Substantia nigra (tissue), 51 donors: ENCODE measurements at places on chromosomes 1 and 21.

- no peak for DNase-seq
Measured at GRCh38 chr21:9838738-9839642, 682.4 kb upstream of the TPTE start.

DNA sequence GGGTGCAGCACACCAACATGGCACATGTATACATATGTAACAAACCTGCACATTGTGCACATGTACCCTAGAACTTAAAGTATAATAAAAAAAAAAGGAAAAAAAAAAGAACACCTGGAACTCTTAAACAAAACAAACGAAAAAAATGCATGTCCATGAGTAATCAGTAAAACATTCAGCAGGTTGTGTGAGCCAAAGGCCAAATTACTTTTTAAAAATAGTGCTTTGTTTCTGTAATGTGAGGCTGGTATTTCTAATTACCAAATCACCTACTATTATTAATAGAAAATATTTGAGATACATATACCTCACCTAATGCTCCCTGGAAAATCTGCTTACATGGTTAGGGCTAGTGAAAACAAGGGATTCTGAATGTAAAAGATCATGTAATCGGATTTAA lies 294.4 kb upstream of the NR5A2 start:
- DNase-seq = no peak

DNA sequence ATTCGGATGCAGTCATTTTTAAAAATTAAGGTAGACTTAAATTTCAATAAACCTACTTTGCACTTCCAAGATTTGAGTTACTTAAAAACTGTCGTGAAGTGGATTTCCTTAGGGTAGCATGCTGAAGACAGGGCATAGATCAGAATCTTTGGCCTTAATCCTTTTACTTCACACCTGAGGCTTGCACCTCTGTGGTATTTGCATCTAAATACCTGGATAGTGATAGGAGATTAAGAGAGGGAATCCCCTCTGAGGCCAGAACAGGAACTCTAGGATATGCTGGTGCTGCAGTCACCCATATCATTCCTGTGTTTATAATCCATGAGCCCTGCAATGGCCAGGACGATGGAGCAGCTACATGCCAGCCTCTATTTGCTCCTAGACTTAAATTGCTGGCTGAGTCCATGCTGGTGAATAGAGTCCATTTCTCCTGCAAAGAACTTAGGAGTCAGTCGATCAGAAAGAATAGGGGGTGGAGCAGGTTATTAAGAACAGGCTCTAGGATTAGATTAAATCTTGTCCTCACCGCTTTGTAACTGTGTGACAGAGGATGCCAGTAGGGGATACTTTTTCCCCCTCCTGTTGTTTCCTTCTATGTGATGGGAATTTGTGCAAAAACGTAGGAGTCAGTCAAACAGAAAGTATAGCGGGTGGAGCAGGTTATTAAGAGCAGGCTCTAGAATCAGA lies 333.6 kb downstream of the DUSP10 start:
- DNase-seq = no peak

DNA sequence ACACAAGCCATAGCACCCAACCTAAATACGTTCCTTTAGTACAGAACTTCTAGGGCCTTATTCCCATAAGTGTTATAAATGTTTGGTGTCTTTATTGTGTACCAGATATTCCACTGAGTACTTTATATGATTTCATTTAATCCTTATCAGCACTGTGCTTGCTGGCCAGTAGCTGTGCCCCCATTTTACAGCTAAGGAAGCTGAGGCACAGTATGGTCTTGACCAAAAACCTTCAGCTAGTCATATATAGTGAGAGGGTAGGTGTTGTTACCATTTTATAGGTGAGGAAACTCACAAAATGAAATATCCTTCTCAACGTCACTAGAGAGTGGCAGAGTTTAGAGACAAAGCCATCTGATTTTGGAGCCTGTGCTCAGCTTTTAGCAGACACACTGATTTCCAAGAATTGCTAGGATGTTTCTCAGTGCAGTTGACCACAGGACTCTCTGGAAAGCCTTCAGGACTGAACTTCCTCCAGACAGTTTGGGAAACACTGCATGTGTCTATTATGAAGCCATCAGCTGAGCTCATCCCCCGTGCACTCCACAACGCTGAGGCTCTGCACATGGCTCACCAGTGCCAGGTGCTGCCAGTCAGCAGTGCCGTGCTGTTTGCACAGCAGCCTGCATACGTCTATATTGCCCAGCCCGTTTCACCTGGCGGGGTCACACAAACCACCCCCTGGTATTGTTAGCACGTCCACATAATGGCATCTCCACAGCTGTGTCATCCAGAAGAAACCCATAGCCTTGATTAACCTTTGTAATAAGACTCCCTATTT lies 15.4 kb downstream of the NPPA start:
- DNase-seq = no peak

GRCh38 chr1:12208764-12209494 lies 20.9 kb upstream of the VPS13D start:
- DNase-seq = peak; percentile 36

DNA sequence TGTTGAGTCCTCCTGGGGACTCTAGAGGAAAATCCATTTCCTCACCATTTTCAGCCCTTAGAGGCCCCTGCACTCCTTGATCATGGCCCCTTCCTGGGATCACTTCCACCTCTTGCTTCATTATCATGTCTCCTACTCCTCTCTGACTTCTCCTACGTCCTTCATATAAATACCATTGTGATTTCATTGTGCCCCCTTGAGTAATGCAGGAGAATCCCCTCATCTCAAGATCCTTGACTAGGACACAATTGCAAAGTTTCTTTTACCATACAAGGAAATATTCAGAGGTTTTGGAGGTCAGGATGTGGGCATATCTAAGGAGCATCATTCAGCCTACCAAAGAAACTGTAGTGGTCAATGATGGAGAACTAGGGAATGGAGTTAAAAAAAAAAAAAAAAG lies 8.8 kb upstream of the GBP6 start:
- no peak for DNase-seq

DNA sequence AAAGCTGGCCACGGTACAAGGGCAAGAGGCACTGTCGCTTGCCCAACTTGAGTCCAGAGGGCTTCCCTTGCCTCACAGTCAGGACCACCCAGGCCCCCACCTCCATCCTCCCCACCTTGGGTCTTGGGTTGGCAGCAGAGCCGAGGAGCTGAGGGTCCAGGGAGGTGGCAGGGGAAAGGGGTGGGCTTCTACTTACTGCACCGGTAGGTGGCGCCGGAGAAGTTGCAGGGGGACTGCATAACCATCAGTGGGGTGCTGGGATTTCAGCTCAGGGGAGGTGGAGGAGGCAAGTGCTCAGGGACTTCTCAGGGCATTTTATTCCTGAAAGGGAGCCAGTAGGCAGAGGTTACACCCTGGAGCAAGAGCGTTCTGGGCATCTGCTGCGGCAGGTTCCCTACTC lies 44.0 kb downstream of the TRIM62 start:
- peak; percentile 39 for DNase-seq

DNA sequence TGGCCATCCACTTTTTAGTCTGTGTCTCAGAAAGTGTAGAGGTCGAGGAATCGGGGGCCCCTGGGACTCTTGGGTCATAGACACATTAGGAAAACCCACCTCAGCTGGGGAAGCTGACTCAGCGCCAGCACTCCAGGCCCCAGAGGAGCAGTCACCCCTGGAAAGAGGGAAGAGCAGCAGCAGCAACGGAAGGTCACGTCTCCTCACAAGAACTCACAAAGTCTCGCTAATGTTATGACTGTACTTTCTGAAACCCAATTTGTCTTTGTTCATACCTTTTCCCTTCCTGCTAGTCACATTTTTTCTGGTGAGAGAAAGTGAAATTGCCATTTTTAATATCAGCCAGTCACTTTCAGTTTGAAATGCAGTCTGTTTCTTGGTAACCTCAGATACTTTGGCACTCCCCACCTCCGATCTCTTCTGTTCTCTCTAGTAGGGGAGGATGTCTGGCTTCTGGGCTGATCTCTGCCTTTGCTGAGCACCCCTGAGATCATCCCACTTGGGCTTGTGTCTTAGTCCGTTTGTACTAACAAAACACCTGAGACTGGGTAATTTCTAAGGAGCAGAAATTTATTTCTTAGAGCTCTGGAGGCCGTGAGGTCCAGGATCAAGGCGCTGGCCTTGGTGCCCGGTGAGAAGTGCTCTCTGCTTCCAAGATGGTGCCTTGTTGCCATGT lies 6.0 kb upstream of the NLRP3 start:
- DNase-seq = no peak

GRCh38 chr1:77413541-77414335 lies 131.9 kb downstream of the AK5 start:
- no peak for DNase-seq

DNA sequence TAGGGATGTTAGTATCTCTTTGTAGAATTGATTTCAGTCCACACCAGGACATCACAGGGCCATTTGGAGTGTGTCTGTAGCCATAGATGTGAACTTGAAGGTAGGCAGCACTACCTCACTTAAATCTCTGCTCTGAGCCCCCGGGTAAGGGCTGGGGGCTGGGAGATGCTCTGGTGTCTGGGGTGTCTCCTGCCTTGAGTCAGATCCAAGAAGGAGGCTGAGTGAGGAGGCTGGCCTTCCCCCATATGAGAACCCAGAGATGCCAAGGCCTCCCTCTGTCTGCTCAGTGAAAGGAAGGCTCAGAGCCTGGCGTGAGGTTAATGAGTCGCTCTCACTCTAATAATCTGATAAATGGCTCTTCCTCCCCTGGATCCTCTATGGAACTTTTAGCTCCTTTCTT lies 161.6 kb downstream of the ACTL8 start:
- DNase-seq = no peak

DNA sequence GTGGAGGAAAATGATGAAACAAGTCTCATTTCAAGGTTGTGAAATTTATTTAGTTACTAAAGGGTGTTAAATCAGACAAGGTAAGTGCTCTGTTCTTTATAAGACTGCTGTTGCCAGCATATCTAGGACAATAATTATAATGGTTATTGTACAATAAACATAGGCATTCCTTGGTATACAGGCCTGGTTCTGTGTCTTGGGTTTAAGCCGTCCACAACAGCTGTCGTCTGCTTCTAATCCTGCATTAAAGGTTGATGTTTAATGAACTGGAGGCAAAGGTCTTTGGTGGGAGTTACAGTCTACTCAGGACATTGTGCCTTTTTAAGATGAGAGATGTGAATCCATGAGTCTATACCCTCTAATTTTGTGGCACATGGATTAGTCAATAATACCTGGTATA lies 23.4 kb upstream of the FMO4 start:
- DNase-seq = no peak

GRCh38 chr1:208148380-208148779 lies 95.8 kb downstream of the PLXNA2 start:
- DNase-seq = no peak

GRCh38 chr1:225412803-225413351 lies 15.0 kb downstream of the LBR start:
- DNase-seq = no peak

GRCh38 chr1:209162651-209163050 lies 420.9 kb upstream of the CAMK1G start:
- DNase-seq = no peak

GRCh38 chr1:209511169-209511568 lies 72.3 kb upstream of the CAMK1G start:
- no peak for DNase-seq

DNA sequence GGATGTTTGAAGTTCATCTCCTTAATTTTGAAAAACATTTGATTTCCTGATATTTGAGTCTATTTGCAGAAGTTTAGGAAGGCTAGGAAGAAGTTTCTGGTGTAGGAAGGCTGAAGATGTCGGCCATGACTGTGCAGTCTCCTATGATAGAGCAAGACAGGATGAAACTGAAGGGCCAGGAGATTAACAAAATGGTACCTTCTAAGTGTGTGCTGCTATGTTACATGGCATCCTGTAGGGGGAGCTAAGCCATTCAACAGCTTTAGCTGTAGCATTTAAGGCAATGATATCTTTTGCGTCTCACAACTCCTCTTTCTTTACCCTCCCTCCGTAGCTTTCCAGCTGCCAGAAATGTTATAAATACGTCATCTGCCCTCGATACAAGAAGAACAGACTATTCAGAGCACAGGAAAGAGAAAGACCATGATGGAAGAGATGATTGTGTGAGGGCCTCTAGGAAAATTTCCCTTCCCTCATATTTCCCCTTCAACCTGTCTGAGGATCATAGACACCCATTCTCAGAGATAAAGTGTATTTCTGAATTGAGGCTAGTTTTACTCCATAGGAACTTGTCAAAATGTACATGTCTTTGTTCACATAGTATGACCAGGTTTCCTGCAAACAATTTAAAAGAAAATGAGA lies 61.1 kb downstream of the XCL1 start:
- no peak for DNase-seq

- DNase-seq = peak; percentile 29
Measured at GRCh38 chr21:36768496-36768895, 69.6 kb downstream of the SIM2 start.

DNA sequence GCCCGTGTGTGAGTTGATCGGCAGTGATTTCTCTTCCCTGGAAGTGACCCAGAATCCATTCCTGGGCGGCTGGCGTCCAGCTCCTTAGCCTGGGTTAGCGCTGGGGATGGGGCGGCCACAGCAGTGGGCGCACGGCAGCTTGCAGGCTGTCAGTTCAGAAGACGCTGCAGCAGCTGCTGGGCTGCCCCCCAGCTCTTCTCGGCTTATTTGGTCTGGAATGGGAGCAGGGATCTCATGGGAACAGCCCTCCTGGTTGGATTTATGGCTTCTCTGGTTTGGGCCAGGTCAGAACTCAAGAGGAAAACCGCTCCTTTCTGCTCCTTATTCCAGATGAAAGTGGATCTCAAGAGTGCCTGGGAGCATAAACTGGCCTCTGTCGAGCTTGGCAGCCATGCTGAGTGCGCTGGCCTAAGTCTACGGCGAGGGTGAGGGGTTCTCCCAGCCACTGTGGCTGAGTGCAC lies 148.2 kb downstream of the PRDM16 start:
- DNase-seq = no peak

DNA sequence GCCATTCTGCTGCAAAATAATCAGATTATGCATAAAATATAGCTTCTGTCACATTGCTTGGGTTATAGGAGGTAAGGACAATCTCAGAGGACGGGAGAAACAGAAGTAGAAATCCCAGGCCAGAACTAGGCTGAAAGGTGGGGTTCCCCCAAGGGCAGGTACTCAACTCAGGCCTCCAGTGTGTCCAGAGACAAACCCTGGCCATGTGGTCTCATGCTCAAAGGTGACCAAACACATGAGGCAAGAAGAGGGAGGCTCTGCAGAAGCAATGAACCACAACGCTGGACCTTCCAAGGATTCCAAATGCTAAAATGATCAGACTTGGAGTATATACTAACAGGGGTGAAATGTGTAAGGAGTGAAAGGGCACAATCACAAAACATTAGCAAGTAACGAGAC lies 103.8 kb downstream of the DMRTB1 start:
- no peak for DNase-seq

- no peak for DNase-seq
Measured at GRCh38 chr1:24253571-24253970, 65.6 kb upstream of the GRHL3 start.

DNA sequence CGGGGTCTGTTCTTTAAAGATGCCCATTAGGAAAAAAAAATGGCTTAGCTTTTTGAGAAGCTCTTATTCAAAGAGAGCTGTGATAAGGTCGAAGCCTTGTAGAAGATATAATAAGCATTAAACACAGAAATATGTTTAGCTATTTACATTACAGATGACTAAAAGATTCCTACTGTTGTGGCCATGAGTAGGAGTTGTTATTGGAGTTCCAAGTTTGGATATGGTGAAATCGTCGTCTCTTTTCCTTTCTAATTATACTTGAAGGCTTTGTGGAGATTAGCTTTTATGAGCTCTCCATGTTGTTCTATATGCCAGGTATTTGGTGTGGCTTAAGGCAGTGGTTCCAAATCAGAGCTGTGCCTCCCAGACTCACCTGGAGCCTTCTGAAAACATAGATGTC lies 79.9 kb upstream of the LAMC2 start:
- no peak for DNase-seq
